Endodermal cell (in vitro differentiated cells): ENCODE measurements at places on chromosomes 7 and 10. TPM values are rescaled to one million over a fixed set of nuclear protein-coding genes. Genes with fewer than 3 reads are reported as not detected.

PDE6C gene
- not detected in 3 replicates for total RNA-seq

RELN gene
- 3.3 and 3.9 TPM in 2 replicates for total RNA-seq

GTF2IRD1 gene
- total RNA-seq, result 53.6 and 54.8 TPM in 2 replicates

CYP2E1 gene
- 0.77 to 0.99 TPM in 2 of 3 replicates, not detected in the other for total RNA-seq

GBX1 gene
- not detected in 2 replicates for total RNA-seq

AHR gene
- 4.0 to 6.0 TPM (median 4.4 TPM) in 3 replicates for total RNA-seq

DNA sequence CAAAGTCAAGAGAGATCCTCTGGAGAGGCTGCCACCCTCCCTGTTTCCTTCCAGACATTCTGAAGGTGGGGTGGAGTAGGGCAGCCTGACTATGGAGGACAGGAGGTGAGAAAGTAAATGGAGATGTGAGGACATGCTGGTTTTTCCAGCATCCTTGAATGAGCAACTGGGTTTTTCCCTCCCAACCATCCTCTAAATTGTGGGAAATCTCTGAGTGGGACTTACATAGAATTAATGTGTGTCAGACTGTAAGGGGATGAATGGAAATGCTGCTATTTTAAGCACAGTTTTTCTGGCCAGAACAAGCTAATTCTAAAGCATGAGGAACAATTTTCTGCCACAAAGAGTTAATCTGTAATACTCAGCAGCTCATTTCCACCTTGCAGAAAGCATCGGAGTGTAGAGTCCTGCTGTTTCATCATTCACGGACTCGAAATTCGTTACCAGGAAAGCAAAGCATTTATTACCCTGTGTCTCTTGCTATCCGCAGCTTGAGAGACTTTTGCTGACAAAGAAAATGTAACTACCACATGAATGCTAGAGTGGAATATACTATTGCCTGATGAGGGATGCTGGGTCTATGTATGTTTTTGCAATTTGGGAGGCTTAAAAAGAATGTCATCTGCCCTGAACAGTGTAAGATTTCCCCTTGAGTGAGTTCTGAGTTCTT, 213.0 kb downstream of the CELF2 start:
- peaks cover 39% of the 10 kb centered on the region for H3K36me3 ChIP-seq
- peaks cover 7% of the 10 kb centered on the region for H3K4me1 ChIP-seq
- no peaks in the 10 kb centered on the region for H3K27me3 ChIP-seq

DNA sequence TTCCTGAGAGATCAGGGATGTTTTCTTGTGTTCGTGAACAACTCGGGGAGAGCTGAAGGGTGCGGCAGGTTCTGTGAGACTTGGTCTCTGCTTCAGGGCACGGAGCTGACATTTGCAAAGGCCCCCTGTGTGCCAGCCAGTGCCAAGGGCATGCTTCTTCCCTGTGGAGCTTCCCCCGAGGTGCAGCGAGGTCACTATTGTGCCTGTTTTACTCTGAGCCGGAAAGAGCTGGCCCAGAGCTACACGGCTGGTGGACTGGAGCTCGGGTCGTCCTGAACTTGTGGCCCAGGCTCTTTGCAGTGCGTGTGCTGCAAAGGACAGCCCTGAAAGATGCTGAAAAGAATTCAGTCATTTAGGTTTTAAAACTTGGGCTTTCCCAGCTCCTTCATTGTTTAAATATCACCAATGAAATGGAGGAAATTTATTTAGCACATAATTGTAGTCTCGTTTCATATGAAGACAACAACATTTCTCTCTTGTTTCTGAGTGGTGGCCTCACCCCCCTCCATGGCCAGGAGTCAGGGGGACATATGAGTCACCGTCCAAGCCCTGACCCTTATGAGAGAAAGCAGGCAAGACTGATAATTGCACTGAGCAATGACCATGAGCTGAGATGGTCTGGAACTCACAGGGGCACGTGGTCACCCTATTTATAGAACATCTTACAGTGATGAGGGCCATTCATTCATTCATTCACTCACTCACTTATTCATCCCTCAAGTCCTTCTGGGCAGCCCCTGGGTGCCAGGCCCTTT, 102.6 kb downstream of the PTPRE start:
- H3K36me3 ChIP-seq, result no peaks in the 10 kb centered on the region
- no peak overlapping the region for H3K4me3 ChIP-seq
- no peak overlapping the region for H3K27ac ChIP-seq
- DNase-seq, result no peak

DNA sequence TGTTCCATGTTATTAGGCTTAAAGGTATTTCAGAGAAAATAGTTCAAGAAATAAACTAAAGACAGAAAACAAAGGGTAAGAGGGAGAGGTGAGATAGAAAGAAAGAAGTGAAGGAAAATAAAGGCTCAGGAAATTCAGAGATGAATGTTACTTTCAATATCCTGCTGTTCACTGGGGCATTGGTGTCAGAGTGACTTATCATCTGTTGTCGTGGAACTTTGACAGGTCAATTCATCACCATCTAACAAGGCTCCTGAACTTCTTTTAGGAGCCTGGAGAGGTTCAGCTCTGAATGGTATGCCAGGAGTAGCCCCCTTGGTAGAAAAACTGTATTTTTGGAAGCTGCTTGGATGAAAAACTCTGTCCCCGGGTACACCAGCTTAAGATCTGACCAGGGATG, 100.1 kb downstream of the KLF6 start:
- no peaks in the 10 kb centered on the region for H3K27me3 ChIP-seq
- H3K27ac ChIP-seq, result no peak overlapping the region
- no peaks in the 10 kb centered on the region for H3K36me3 ChIP-seq
- peaks cover 9% of the 10 kb centered on the region for H3K4me1 ChIP-seq
- no peak overlapping the region for H3K4me3 ChIP-seq

- peak overlapping the region; percentile 65 for H3K4me3 ChIP-seq
- DNase-seq, result no peak
- peak overlapping the region; percentile 47 for H3K27ac ChIP-seq
- H3K4me1 ChIP-seq, result no peaks in the 10 kb centered on the region
- H3K27me3 ChIP-seq, result no peaks in the 10 kb centered on the region
Observed at GRCh38 chr7:151520419-151521261, 945 bp upstream of the RHEB start.

GRCh38 chr7:36116347-36117202, 36.5 kb upstream of the EEPD1 start:
- peaks cover 4% of the 10 kb centered on the region for H3K4me1 ChIP-seq
- H3K27ac ChIP-seq, result no peak overlapping the region
- H3K27me3 ChIP-seq, result no peaks in the 10 kb centered on the region
- DNase-seq, result no peak
- H3K4me3 ChIP-seq, result no peak overlapping the region
- H3K36me3 ChIP-seq, result no peaks in the 10 kb centered on the region
